Activated CD8-positive, alpha-beta memory T cell treated with anti-CD3 and anti-CD28 coated beads, Interleukin-2, amount 50 U/mL, for 48 hours (primary cell): ENCODE measurements at places on chromosomes 6 and 20.
A peak's percentile ranks its signal among the peaks of the same experiment; 100 is the strongest.

- DNase-seq, result no peak
Observed at GRCh38 chr6:85673198-85674139, 30.8 kb upstream of the SYNCRIP start.

- no peak for DNase-seq
Observed at GRCh38 chr6:41523915-41524633, 22.1 kb upstream of the FOXP4 start.

GRCh38 chr6:148971031-148971927 is 224.4 kb downstream of the UST start:
- DNase-seq, result no peak

DNA sequence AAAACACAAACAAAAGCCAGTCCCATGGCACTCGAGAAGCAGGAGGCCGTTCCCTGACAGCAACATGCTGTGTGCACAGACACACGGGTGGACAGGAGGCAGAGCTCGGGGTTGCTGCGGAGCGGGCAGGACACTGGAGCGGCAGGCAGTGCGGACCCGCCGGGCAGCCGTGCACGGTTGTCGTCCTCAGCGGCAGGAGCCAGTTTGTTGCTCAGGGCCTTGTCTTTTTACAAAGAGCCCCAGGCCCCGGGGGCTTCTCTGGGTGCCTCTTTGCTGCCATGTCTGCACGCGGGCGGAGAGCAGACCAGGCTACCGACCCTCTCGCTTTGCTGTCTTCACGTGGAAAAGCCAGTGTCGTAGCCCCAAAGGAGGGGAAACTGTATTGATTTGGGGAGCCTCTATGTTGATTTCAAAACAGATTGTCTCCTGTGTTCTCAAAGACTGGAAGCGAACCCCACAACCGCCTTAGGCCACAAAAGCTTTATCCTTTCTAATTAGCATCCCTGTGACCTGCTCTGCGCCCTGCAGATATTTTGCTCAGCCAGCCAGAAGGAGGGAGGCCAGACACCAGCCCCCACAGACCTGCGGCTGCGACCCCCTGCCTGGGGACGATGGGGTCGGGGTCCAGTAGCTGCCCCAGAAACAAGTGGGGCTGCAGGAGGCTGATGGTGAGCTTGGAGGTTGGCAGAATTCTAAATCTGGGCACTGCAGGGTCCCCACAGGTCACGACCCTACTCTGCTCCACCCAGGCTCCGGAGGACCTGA is 50.2 kb downstream of the ERMARD start:
- DNase-seq, result no peak

GRCh38 chr6:99819853-99820252 is 174.2 kb downstream of the MCHR2 start:
- DNase-seq, result no peak

- no peak for DNase-seq
Observed at GRCh38 chr6:95208621-95209020, 368.7 kb upstream of the MANEA start.

DNA sequence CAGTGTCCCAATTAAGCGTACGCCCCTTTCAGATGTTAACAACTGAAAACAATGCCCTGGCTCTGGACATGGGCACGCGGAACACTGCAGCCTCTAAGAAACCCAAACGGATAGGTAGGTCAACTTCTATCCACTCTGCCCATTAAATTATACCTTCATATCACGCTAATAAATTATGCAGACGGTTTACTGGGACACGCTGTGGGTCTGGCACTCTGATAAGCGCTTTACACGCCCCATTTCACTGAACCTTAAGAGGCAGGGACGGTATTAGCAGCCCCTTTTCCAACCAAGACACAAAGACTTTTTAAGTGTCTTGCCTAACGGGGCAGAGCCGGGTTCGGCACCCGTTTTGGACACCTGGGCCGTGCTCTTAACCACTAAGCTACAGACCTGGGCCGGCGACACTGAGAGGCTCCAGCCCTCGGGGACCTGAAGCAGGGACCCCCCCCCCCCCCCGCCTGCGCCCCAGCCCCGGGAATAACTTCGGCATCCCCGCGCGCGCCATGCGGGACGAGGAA is 744 bp downstream of the STAU1 start:
- peak; percentile 63 for DNase-seq

GRCh38 chr6:73506246-73506645 is 14.6 kb downstream of the EEF1A1 start:
- no peak for DNase-seq
